ENCODE measurements at places on chromosomes 7 and 10.
A peak's percentile ranks its signal among the peaks of the same experiment; 100 is the strongest.

- H3K27ac ChIP-seq: peak overlapping the region; percentile 3
- H3K4me3 ChIP-seq: no peak overlapping the region
- DNase-seq: no peak
These were observed 186.6 kb upstream of the NRP1 start for GRCh38 chr10:33521062-33521461.

DNA sequence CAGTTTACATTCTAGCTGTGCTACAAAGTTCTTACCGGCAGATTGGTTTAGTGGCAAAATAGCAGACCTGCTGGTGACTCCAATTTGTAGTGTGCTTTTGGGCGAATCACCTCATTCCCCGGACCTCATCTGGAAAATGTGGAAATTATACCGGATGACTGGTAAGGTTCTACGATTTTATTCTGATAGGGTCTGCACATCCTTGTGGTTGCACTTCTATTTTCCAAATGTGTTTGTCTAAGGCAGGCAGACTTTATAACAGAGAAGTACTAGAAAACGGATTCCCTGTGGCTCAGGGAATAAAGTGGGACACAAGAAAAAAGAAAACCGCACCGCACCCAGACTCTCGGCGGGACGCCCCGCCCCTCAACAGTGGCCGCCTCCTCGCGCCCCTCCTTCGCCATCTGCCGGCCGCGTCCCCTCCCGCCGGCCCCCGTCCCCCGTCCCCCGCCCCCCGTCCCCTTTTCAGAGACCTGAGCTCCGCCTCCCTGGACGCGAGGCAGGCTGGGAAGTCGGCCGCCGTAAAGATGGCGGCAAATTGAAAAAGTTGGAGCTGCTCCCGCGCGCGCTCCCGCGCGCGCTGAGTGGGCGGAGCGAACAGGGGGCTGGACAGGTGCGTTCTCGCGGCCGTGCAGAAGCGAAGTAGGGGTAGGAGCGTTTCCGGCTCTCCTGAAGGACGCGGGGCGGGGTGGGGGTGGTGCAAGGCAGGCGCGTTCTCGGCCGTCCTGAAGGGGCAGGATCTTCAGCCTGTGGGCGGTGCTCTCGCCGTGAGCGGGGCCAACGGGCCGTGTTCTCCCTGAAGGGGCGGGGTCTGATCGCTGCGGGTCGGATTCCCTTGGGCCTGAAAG is 532 bp upstream of the CCM2 start:
- peaks cover 18% of the 10 kb centered on the region for H3K4me1 ChIP-seq
- peak overlapping the region; percentile 87 for H3K4me3 ChIP-seq

DNA sequence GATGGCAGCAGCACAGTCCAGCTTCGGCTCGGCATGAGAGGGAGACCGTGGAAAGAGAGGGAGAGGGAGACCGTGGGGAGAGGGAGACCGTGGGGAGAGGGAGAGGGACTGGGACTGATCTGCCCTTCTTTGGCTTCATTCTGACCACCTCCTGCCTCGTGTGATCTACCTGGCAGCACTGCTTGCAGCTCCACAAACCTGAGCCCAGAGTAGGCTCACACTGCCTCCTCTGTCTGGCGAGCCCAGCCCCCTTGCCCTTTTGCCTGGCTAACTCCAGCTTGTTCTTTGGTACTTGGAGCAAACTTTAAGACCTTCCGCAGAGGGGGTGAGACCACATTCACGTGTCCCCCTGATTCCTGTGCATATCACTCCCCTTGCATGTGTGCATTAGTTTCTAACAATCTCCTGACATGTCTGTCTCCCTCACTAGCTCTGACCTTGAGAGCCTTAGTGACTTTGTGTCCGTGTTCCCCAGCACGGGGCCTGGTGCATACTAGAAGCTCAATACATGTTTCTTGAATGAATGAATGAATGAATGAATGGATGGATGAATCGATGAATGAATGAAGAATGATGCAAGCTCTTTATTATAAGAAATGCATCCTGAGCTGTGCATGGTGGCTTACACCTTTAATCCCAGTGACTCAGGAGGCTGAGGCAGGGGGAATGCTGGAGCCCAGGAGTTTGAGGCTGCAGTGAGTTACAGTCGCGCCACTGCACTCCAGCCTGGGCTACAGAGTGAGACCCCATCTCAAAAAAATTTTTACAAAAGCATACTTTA is 31.2 kb downstream of the UBTD1 start:
- DNase-seq: no peak
- no peaks in the 10 kb centered on the region for H3K36me3 ChIP-seq

GRCh38 chr10:29473406-29474100 is 161.2 kb downstream of the SVIL start:
- H3K4me1 ChIP-seq: no peaks in the 10 kb centered on the region
- H3K36me3 ChIP-seq: peaks cover 66% of the 10 kb centered on the region
- peak overlapping the region; percentile 63 for H3K27ac ChIP-seq
- DNase-seq: peak; percentile 65
- H3K4me3 ChIP-seq: no peak overlapping the region

- DNase-seq: no peak
- H3K4me1 ChIP-seq: no peaks in the 10 kb centered on the region
- H3K27ac ChIP-seq: no peak overlapping the region
- no peak overlapping the region for H3K4me3 ChIP-seq
These were observed 122.4 kb downstream of the PLXNA4 start for GRCh38 chr7:132453826-132454225.

GRCh38 chr10:121648493-121648892 is 50.2 kb upstream of the FGFR2 start:
- no peak overlapping the region for H3K4me3 ChIP-seq
- no peak overlapping the region for H3K27ac ChIP-seq
- no peak for DNase-seq
- no peaks in the 10 kb centered on the region for H3K4me1 ChIP-seq
- no peaks in the 10 kb centered on the region for H3K36me3 ChIP-seq
- no peaks in the 10 kb centered on the region for H3K27me3 ChIP-seq

GRCh38 chr10:70588859-70589570 is 13.5 kb downstream of the PRF1 start:
- peak; percentile 15 for DNase-seq
- H3K4me3 ChIP-seq: no peak overlapping the region
- no peaks in the 10 kb centered on the region for H3K4me1 ChIP-seq
- no peak overlapping the region for H3K27ac ChIP-seq

GRCh38 chr7:116150588-116150987 is 59.8 kb upstream of the TES start:
- no peak for DNase-seq
- no peaks in the 10 kb centered on the region for H3K27me3 ChIP-seq
- H3K4me1 ChIP-seq: no peaks in the 10 kb centered on the region
- no peak overlapping the region for H3K4me3 ChIP-seq
- no peak overlapping the region for H3K27ac ChIP-seq

DNA sequence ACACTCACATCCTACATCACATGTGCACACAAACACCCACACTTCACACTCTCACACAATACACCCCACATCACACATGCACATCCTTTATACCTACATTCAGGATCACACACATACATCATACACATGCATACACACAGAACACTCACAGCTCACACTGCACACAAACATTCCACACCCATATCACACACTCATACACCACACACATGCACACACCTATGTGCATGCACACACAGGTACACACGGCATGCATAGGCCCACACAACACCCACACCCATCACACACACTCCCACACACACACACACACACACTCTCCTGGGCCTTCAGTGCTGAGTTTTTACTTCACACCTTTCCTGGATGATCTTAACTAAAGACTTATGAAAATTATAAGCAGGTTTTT is 220.5 kb downstream of the DNAJB6 start:
- no peaks in the 10 kb centered on the region for H3K27me3 ChIP-seq
- no peak for DNase-seq
- H3K4me1 ChIP-seq: no peaks in the 10 kb centered on the region
- no peaks in the 10 kb centered on the region for H3K36me3 ChIP-seq

DNA sequence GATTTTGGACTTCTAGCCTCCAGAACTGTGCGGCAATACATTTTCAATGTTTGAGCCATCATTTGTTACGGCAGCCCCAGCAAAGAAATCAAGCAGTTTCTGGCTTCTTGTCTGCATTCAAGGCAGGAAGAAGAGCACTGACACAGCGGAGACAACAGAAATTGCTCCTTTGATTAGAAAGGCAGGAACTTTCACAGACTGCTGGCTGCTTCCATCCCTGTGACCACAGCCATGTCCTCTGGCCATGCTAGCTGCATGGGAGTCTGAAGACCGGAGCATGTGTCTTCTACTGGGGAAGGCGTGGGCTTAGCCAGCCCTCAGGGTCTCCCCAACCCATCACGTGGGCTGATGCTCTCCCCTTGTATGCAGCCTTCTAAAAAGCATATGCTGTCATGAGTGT is 19.1 kb downstream of the C10orf71 start:
- peak; percentile 45 for DNase-seq
- no peaks in the 10 kb centered on the region for H3K27me3 ChIP-seq
- H3K4me3 ChIP-seq: no peak overlapping the region

DNA sequence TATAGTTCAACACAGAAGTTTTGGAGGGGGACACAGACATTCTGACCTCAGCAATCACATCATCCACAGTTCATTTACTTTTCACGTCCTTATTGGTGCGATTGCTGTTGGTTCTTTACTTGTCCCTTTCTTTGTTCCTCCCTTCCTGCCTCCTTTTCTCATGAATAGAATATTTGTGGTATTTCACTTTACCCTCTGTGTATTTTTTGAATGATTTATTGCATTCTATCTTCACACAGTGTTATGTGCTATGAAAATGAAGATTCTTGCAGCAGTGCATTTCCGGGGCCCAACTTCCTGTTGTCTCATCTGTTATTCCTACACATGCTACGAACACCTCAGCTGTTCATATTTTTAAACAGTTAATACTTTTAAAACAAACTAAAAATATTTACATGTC is 179.6 kb downstream of the ZMYND11 start:
- H3K36me3 ChIP-seq: peaks cover 11% of the 10 kb centered on the region
- DNase-seq: no peak
- H3K4me1 ChIP-seq: no peaks in the 10 kb centered on the region
- no peaks in the 10 kb centered on the region for H3K27me3 ChIP-seq
- no peak overlapping the region for H3K27ac ChIP-seq
- no peak overlapping the region for H3K4me3 ChIP-seq

DNA sequence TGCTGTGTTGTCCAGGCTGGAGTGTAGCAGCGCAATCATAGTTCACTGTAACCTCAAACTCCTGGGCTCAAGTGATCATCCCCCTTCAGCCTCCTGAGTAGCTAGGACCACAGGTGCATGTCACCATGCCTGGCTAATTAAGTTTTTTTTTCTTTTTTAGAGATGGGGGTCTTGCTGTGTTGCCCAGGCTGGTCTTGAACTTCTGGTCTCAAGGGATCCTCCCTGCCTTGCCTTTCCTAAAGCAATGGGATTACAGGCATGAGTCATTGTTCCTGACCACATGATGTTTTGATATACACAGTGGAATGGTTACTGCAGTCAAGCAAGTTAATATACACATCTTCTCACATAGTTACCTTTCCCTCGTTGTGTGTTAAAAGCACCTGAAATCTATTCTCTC is 140.3 kb downstream of the GPR85 start:
- no peak overlapping the region for H3K4me3 ChIP-seq
- H3K27me3 ChIP-seq: no peaks in the 10 kb centered on the region
- no peaks in the 10 kb centered on the region for H3K36me3 ChIP-seq
- DNase-seq: no peak

DNA sequence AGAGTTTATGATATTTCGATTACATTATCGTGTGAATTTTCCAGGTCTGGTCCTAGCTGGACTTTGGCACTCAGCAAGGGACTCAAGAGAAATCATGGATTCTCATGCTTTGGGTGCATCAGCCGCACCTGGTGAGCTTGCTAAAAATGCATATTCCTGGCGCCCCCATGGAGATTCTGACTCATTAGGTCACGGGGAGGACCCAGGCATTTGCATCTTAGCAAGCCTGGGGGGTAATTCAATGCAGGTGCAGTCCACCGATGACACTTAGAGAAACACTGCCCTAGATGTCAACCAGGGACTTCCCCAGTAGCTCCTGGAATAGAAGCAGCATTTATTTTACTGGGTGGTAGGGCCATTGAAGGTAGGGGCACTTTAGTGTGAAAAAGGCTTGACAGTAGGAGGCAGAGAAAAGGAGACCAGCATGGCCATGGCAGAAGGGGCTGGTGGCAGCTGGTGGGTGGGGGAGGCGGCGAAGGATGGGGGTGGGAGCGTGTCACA is 29.9 kb upstream of the PDCD4 start:
- H3K4me1 ChIP-seq: peaks cover 9% of the 10 kb centered on the region
- H3K27ac ChIP-seq: no peak overlapping the region
- no peak overlapping the region for H3K4me3 ChIP-seq
- no peaks in the 10 kb centered on the region for H3K36me3 ChIP-seq
- H3K27me3 ChIP-seq: no peaks in the 10 kb centered on the region
- DNase-seq: peak; percentile 45

DNA sequence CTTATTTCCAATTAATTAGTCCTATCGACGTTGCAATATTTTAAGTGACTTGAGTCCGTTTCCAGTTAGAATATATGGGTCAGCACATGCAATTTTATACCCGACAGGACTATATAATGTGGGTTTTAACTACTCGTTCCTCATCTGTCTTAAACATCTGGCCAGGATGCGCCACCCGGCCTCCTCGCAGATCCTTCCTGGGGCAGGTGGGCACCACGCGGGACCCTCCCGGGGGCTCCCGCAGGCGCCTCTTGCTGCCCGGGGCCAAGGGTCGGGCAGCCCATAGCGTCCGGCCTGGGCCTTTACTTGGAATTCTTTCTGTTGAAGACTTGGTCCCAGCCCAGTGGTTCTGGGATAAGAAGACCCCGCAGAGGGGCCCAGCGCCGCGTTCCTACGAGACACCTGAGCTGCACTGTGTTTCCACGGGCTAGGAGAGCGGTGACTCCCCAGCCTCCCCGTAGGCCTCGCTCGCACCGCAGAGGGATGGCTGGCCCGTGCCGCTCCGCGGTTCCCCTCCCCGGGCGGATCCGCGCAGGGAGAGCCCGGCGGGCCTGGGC is 10.1 kb upstream of the MNX1 start:
- H3K27ac ChIP-seq: no peak overlapping the region
- no peak for DNase-seq
- H3K36me3 ChIP-seq: no peaks in the 10 kb centered on the region
- peaks cover 24% of the 10 kb centered on the region for H3K27me3 ChIP-seq

DNA sequence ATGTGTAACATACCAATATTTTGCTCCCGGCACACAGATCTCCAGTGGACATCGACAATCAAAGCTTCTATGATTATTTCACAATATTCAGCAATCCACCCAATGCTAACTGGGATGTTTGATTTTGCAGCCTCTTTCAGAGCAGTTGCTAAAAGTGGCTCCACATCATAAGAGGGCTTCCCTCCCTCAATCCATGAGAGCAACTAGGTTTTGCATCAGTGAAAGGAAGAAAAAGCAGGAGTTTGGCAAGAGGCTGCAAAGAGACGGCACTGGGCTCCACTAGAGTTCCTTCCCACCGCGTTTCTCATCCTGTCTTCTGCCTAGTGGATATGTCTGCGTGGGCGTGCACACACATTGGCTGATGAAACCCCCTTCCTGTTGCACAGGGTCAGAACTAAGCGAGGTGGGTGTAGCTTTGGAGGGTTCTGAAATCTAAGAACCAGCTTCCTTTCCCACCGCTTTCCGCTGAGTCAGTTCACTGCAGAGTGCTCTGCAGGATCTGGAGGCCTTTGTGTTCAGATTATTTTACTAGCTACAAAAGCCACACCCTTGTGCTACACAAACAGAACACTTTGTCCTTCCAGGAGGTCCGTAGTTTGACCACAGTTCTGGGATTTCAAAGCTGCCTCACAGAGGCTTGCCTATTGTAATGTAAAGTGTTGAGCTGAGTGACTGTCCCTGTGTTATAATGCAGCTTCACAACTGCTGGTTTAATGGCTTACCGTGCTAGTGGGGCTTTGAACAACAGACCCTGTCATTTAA is 28.1 kb downstream of the ARL4A start:
- peak overlapping the region; percentile 11 for H3K4me3 ChIP-seq
- H3K4me1 ChIP-seq: peaks cover 15% of the 10 kb centered on the region
- peak overlapping the region; percentile 38 for H3K27ac ChIP-seq
- no peaks in the 10 kb centered on the region for H3K36me3 ChIP-seq
- H3K27me3 ChIP-seq: no peaks in the 10 kb centered on the region

All from ascending aorta (tissue), 2 donors.